ENCODE measurements at places on chromosomes 1 and 21.

GRCh38 chr21:43926196-43926595, 61.2 kb downstream of the AGPAT3 start:
- peak; percentile 50 for DNase-seq

GRCh38 chr1:10161541-10162290, 48.7 kb upstream of the KIF1B start:
- peak; percentile 77 for DNase-seq

DNA sequence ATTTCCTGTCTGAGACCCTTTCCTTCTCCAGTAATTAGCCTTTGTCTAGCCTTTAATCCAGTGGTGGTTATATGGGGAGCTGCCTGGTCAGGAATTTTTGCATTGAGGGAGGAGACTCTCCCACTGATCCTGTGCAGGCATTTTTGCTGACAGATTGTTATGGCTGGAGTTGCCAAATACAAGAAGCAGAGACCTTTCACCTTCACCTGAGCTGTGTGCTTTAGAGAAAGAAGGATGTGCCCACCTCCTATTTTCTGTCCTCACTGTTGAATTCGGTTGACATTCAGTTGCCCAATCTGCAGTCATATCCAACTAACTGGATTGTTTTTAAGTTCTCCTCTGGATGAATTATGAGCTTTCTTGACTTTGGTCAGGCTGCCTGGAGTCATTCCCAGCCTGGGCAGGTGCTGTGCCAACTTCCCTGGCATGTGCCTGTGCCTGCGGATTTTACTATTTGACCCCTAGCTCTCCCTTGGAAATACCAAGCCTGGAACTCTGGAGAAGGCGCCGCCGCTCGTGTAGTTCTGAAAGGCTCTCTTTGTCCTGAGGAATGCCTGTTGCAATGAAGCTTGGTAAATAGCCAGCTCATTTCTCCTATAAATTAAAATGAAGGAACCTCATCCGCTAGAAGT, 143.9 kb downstream of the NOS1AP start:
- DNase-seq, result peak; percentile 85

DNA sequence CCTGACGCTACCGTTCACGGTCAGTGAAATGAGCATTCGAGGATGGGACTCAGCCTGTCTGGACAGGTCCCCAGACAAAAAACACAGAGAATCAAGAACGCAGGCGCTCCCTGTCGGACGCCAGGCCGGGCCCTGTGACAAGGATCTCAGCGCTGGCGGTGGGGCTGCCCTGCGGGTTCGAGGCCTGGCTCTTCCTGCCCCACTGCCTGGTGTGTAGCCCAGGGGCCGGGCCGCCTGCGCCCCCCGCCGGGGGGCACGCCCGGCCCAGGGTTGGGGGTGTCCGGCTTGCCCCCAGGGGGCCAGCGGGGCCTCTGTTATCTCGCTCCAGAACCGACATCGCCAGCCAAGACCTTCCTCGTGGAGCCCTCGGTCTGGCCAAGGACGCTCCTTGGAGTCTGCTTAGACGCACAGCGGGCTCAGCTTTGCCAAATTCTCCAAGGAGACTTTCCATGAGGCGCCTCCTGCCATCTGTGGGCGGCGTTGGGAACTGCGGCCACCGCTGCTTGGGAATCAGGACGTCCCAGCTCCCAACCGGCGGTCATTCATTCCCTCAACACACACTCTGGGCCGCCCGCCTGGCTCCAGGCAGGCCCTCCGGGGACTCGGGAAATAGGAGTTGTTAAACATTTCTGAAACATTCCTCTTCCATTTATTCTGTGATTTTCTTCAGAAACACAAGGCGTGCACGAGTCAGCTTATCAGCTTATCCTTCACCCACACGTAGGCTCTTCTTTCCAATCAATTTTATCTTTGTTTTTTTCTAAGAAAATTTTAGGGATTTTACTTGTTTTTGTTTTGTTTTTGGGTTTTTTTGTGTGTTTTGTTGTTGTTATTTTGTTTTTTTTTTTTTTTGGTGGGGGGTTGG, 11.3 kb upstream of the RIPK4 start:
- DNase-seq, result peak; percentile 96

DNA sequence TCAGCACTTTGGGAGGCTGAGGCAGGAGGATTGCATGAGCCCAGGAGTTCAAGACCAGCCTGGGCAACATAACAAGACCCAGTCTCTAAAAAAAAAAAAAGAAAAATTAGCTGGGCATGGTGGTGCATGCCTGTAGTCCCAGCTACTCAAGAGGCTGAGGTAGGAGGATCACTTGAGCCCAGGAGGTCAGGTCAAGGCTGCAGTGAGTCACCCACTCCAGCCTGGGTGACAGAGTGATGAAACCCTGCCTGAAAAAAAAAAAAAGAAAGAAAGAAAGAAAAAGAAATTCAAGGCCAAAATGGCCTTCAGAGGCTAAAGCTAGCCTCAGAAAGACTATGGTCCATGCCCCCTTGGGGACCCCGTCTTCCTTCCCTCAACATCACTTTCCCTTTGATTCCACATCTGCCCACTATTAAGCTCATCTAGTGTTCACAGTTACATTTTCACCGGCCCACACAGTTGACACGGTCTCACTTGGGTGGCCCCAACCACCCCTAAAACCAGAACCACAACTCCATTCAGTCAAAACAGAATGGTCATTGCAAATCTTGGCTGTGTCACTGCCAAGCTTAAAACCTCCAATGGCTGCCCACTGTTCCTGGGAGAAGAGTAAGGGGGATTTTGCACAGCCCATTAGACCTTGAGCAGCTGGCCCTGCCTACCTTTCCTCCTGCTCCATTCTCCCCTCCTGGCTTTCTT, 2.1 kb upstream of the CAPN8 start:
- DNase-seq, result no peak

GRCh38 chr1:110591956-110592355, 14.2 kb downstream of the KCNA2 start:
- DNase-seq, result no peak

DNA sequence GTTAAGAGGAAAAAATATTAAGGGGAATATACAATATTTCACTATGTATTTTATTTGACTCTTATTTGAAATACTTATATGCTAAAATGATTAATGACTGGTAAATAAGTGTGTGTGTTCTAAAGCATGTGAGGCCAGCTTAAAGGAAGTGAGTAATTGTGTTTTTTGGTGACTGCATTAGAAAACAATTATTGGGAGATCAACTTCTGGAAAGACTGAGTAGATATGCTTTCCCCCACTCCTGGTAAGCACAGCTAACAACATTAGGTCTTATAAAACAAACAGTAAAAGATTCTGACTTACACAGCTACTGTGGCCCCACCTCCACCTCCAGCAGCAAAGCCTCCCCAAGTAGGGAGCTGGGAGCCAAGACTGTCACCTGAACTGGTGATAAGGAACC, 403.0 kb downstream of the SRGAP2C start:
- no peak for DNase-seq

GRCh38 chr1:94037392-94038229, 83.3 kb downstream of the ABCA4 start:
- DNase-seq, result no peak

DNA sequence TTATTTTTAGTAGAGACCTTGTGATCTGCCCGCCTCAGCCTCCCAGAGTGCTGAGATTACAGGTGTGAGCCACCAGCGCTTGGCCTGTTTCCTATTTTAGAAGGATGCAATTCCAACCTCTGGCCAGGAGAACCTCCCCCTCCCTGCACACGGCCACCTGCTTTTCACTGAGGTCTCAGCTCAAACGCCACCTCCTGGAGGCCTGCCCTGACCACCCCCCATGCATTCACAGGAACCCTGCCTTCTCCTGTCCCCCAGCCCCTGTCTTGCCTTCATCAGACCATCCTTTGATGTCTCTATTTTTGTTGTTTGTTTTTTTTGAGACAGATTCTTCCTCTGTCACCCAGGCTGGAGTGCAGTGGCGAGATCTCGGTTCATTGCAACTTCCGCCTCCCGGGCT, 2.3 kb downstream of the SRM start:
- DNase-seq, result no peak

DNA sequence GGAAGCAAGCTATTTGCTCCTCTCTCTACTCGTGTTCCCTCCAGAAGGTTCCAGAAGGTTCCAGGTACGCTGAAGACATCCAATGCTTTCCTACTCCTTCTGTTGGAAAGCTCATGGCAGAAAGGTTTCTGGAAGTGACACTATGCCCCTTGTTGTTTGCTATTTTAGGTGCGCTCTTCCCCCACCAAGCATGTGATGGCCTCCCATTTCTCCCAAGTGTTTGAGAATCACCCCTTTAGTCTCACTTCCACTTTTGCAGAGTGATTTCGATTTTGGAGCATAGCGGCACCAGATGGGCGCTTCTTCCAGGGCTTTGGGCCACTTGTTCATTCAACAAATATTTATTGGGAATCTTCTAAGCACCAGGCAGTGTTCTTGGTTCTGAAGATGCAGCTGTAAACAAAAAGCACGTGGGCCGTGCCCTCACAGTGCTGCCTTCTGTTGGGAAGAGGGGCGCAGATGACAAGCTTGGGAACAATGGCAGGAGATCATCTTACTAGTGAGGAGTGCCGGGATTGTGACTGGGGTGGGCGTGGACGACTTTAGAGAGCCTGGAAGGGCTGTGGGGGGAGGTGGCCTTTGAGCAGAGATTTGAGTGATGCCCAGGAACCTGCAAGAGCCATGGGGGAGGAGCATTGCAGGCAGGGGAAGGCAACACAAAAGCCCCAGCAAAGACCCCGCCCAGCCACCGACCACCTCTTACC, 43.0 kb upstream of the TARDBP start:
- DNase-seq, result no peak

DNA sequence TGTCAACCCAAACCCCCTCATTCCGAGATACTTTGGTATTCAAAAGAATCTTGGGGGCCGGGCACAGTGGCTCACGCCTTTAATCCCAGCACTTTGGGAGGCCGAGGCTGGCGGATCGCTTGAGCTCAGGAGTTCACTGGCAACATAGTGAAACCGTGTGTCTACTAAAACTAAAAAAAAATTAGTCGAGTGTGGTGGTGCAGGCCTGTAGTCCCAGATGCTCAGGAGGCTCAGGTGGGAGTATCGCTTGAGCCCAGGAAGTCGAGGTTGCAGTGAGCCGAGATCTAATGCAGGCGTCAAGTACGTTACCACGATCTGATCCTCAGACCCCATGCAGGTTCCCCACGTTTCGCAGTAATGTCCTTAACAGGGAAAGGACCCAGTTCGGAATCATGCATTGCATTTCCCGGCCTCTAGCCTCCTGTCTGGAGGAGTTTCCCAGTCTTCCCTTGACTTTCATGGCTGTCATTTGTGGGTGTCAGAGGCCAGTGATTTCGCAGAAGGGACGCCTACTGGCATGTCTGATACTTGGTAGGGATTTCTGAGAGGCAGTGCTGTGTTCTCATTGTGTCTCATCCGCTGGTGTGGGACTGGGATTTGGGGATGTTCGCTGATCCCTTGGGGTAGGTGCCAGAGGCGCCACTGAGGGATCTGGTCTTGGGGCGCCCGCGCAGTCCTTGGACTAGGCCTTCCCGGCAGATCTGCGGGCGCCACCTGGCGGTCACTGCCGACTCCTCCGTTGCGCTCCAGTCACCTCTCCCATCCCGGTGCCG, 39.3 kb upstream of the HMGN1 start:
- DNase-seq, result peak; percentile 87

GRCh38 chr1:23368562-23369334, 888 bp downstream of the ZNF436 start:
- peak; percentile 93 for DNase-seq

- DNase-seq, result no peak
Observed at GRCh38 chr1:232844791-232845190, 39.6 kb downstream of the MAP10 start.

DNA sequence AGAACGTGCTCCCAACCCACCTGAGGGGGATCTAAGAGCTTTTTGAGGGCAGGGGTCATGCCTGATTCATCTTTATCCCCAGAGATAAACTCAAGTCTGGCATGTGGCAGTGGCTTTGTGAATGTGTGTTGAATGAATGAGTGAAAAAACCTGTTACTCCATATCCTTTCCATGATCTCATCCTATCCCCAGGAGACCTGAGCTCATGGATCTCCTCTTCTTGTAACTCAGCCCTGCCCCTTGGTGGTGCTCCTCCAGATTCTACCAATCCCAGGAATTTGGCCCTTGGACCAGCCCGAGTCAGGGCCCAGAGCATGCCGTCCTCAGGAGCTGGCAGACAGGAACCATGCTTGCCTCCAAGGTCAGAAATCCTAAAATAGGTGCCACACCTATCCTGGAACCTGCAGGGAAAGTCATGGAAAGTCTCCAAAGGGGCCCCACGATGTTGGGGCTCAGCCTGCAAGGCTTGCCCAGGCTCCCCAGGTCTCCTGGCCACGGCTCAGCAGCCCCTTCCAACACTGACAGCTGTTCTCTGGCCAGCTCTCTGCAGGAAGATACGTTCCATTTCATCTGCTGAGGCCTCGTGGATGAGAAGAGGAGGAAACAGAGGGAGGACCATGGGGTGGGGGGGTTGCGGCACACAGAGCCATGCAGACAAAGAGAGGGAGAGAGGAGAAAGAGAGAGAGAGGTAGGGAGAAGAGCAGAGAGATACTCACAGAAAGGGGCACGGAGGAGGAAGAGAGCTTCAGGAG, 214.6 kb downstream of the TRABD2B start:
- DNase-seq, result peak; percentile 84

- DNase-seq, result no peak
Observed at GRCh38 chr1:39995973-39996393, 41.0 kb downstream of the MFSD2A start.

DNA sequence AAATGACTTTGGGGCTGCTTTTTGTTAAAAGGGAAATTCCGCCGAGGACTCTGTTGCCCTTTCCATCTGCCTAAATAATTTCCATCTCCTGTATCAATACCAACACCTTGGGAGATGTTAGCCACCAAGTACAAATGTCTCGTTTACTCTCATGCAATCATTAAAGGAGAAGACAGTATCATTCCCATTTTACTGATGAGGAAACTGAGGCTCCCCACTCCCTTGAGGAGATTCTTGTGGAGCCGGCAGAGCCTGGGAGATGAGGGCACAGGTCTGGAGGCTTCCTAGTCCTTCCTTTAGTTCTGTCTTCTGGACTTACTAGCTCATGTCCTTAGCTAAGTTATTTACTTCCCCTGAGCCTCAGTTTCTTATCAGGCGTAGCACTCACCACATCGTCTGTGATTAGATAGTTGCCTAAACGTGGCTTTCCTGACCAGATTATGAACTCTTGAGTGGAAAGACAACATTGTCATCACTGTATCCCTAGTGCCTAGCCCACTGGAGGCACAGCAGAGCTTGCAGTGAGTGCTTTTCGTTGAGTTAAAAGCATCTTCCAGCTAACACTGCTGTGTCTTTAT, 81.6 kb downstream of the ADSS2 start:
- no peak for DNase-seq

GRCh38 chr1:218847089-218847768, 326.4 kb upstream of the LYPLAL1 start:
- no peak for DNase-seq

GRCh38 chr1:233707153-233707879, 93.4 kb downstream of the KCNK1 start:
- no peak for DNase-seq

- DNase-seq, result no peak
Observed at GRCh38 chr1:82179131-82179530, 378.4 kb downstream of the ADGRL2 start.

DNA sequence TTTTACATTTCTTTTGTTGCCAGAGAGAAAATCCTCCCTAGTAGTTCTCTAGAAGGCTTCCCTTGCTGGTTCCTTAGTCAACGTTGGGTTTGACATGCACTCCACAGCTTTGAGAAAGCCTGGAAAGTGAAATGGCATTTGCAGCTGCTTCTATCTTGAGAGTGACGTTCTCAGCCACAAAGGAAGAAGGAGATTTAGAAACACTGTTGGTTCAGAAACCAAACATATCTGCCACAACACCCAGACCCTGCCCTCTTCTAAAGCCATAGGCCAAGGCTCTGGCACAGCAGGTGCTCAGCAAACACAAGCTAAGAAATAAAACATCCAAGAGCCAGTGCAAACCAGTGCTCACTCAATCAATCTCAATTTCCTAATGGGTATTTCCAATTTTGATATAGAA, 121.4 kb downstream of the CCDC185 start:
- DNase-seq, result no peak

Data from coronary artery (tissue), 2 donors.